ENCODE measurements at places on chromosomes 7 and 10. TPM values are rescaled to one million over a fixed set of nuclear protein-coding genes. Genes with fewer than 3 reads are reported as not detected.

Gene LIPN
- total RNA-seq: not detected

Gene SLC18A3
- total RNA-seq: not detected

Gene RBM48
- 12.0 TPM for total RNA-seq

Gene MYOZ1
- not detected for total RNA-seq

Gene DENND2A
- not detected for total RNA-seq

Gene CLIP2
- total RNA-seq: 38.0 TPM

Gene IRF5
- total RNA-seq: 1.5 TPM

Gene BHLHA15
- 1.2 TPM for total RNA-seq

Gene RSPH10B
- 0.18 TPM for total RNA-seq

Gene COL28A1
- total RNA-seq: not detected

Gene LOXL4
- total RNA-seq: 1.4 TPM

Gene GPR141
- total RNA-seq: not detected

Gene VAX1
- not detected for total RNA-seq

Gene HOXA3
- 12.0 TPM for total RNA-seq

Gene TAS2R4
- 0.88 TPM for total RNA-seq

Gene SYCE1
- total RNA-seq: not detected

Gene PAPOLB
- total RNA-seq: 0.07 TPM

Gene ASAH2B
- total RNA-seq: 6.5 TPM

Gene FAM25A
- not detected for total RNA-seq

Gene JAKMIP3
- not detected for total RNA-seq

Gene MMP21
- not detected for total RNA-seq

Gene HGF
- 0.35 TPM for total RNA-seq

Gene PTN
- not detected for total RNA-seq

Gene SPDYE2
- total RNA-seq: not detected

Measured in endothelial cell of umbilical vein (primary cell).